ENCODE measurements at places on chromosomes 6 and 20.
A peak's percentile ranks its signal among the peaks of the same experiment; 100 is the strongest.

DNA sequence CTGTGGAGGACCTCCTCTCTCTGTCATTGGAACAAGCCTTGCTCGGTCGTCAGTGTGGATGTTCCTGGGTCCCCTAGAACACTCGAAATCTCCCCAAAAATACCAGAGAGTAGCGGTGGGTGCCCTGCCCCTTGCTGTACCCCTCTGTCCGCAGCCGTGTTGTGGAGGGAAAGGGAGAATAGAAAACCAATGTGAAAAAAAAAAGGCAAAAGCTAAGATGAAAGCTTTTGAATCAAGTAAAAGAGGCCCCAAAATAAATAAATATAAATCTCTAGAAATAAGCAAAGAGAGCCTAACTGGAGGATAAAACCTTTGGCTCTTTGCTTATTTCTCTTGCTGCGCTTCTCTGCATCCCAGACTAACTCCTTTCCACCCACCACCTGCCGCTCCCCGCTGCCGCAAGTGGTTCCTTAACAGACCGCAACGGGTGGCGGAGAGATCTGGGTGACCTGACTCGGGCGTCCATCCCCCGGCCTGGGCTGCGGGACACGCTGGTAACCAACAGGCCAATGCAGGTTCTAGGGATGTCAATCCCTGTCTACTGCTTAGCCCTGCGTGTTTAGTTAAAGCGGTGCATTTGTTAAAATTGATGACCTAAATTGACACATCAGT, 110.0 kb downstream of the GPX5 start:
- no peak for DNase-seq

DNA sequence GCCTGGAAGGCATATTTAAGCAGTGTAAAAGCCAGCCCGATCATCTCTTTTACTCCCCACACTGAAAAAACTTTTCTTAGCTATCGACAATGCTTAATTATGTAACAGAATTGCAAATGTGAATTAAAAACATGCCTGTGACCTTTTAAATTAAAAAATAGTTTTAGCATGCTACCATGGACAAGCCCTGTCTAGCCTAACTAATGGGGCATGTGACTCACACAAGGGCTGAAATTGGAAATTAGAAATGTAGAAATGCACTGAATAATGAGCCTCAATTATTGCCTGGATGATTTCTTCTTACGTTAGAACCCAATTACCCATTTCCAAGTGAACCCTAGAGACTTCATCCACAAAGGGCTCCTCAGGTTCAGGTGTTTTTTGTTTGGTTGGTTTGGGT, 82.7 kb downstream of the SIM1 start:
- DNase-seq: no peak

DNA sequence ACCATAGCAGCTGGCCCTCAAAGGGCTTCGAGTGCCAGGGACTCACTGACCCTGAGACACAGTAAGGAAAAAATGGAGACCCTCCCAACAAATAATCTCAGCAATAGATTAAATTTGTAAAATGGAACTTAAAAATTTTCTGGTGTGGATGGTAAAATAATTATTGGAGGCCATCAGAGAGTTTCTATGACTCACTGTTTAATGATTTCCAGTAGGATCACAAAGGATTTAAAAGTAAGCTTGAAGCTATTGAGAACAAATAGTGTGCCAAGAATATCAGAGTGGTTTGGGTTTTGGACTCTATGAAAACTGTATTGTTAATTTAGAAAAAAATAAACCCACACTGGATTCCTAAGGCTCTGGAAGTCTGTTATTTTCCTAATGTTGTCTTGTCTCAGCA, 115.2 kb upstream of the AKIRIN2 start:
- DNase-seq: peak; percentile 38

DNA sequence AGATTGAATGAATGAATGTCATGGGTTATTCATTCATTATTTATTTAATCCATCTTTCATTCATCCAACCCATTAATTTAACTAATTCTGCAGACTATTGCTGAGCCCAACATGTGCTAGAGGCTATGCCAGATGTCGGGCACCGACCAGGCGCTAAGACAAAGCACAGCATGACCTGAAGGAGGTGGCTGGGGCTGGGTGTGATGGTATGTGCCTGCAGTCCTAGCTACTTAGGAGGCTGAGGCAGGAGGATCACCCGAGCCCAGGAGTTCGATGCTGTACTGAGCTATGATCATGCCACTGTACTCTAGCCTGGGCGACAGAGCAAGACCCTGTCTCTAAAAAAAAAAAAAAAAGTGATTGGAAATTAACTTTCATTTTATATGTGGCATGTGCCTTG, 5.7 kb upstream of the SLC22A7 start:
- DNase-seq: no peak

DNA sequence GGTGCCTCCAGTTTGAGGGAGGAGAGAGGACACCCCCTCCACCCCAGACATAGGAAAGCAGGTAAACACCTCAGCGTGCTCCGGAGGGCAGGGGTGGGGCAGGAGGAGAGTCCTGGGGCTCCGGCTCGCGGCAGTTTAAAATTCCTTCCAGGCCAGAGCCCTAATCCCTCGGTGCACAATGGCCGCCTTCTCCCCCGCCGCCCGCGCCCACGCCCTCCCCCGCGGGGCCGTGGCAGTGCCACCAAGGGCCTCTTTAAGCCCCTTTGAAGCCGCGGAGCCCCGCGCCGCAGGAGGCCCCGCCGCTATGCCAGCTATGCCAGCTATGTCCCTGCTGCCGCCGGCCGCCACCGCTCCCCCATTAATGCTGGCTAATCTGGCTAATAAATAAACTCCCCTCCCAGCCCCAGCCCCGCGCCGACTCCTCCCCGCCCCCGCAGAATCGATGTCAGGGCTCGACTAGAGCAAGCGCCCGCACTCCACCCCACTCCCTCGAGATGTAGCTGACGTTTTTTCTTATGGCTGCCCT, 125.1 kb downstream of the MRPL14 start:
- DNase-seq: no peak

DNA sequence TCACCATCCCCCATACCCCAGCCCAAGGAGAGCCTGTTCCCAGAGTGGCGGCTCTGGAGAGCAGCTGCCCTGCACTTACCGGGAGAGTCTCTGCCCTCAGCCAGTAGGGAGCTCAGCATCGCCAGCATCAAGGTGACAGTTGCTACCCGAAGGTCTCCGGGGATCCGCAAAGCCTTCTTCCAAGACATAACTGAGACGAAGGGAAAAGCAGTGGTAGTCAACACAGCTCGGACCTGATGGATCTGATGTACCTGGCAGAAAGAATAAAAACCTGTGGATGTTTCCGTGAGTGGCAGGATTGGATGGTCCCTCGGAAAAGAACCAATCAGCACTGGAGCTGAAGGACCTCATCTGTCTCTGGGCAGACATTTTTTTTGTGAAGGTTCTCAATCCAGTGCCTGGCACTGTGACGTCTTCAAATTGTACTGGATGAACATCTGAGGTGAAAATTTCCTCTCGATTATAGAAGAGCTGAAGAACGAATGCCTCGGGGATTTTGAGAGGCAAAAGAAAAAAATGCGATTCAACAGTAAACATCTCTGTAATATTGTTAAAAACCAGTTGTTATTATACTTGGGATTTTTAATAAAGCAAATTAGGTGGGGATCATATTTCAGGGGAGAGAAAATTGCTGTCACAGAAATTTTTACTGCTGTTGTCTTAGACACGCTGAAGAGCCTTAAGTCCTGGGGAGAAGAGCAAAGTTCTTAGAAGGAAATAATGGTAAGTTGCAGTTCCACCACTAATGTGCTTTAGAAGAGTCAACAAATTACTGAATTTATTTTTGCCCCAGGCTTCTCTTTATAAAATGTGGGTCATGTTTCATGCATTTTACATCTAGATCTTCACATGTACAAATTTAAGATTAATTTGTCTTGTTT, at the start of gene HLA-DQB1:
TSS of gene HLA-DQB1 (minus strand) at position 238 of the 881 bp plus-strand sequence. CDS start at position 188, 50 bp downstream.
- peak; percentile 11 for DNase-seq

DNA sequence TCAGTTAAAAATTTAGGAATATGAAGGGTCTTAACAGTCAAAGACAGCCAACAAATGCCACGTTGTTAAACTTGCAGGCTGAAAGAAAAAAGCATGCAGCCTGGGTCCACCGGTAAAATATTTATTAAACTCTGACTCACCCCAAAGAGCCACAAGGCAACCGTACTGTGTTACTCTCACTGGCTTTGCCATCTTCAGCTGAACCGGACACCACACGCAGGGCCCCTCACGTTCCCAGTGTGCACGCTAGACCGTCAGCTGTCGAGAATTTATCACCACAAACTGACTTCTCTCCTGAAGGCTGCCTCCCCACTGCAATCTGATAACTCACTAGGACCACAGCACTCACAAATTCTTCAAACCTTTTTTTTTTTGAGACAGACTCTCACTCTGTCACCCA, 30.7 kb downstream of the HUS1B start:
- DNase-seq: peak; percentile 56

DNA sequence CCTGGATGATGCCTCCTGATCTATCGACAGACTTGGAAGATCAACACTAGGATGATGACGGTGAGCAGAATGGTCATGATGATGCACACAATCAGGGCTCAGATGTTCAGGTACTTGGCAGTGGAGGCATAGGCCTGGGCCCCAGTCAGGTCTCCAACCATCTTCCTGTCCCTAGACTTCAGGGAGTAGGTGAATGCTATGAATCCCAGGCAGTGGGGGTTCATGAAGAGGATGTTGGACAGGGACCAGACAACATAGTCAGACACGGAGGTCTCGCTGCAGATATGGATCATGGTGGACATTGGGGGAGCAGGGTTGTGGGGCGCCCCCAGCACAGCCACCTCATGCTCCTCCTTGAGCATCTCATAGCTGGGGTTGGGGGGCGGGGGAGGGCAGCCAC, 27.5 kb downstream of the HLA-F start:
- DNase-seq: no peak

DNA sequence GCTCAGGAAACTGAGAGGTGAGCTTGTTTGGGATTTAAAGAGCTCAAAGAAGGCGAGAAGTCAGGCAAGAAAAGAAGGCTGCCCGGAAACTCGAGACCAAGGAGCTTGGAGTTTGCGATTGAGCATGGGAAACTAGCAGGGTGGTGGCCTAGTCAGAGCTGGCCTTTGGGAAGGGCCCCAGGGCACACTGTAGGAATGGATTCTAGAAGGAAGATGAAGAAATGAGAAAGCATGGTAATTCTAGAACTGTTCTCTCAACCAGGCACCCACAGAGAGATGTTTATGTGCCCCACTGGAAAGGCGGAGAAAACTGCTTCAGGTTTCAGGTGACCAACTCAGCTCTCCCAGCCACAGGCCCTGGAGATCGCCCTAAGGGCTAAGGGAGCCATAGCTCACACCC, 126.2 kb downstream of the FOXO3 start:
- DNase-seq: no peak

DNA sequence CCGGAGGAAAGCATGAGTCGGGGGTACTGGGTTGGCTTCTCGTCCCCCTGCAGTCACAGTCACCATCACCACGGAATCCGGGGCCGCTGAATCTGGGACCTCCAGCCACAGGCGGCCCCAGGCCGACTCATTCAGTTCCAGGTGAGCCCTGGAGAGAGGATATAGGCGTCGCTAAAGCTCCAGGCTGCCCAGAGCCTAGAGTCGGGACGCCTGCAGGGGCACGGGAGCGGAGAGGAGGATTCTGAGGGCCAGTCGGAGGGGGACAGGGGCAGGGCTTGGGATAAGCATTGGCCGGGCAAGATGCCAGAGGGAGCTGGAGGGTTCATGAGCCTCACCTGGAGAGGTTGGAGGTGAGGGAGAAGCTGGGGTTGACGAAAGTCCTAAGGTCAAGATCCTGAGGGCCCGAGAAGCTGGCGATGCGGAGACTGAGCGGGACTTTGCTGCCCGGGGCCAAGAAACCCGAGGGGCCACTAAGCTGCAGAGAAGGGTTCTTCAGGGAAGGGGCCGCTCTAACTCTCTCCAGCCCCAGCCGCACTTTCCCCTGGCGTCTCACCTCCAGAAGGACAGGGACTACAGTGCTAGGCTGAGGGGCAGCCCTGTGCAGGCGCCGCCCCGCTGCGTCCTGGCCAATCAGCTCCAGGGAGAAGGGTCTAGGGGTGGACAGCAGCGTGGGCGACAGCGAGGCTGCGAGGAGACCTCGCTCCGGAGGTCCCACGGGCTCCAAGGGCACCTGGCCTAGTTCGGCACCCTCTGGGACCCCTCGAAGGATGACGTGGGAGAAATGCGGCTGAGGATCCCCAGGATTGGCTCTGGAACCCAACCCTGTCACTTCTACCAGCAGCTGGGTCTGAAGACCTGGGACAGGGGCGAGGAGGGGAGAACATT, 3.7 kb downstream of the SAPCD1 start:
- no peak for DNase-seq

DNA sequence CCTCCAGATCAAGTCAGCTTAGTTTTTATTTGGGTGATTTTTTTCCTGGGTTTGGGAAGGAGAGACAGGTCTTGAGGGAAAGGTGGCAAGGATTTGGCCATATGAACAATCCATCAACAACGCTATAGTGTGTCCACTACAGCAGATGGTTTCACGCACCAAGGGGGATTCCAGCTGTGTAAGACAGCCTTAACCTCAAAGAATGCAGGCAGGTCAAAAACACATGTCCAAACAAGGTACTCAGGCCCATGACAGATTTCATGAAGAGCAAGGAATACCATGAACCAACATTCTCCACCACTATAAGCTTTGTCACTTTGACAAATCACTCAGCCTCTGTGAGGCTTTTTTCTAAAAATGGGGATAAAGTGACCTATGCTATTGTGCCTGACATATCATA, 2.0 kb downstream of the AIF1 start:
- DNase-seq: no peak

DNA sequence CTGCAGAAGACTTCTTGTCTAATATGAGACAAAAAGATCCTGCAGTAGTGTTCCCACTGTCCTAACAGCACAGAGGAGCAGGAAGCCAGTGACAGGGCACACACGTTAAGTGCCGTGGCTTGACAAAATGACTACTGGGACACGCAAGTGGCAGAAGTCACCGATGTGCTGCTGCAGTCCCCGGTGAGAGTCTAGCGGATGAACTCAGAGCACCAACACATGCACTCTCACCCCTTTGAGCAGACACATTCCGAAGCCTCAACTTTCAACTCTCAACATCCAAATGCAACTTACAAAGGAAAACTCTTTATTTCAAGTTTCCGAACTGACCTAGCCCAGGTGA, 898 bp downstream of the LAMA4 start:
- peak; percentile 46 for DNase-seq

- DNase-seq: peak; percentile 89
These were observed 78.8 kb upstream of the MAP7 start for GRCh38 chr6:136628996-136629395.

DNA sequence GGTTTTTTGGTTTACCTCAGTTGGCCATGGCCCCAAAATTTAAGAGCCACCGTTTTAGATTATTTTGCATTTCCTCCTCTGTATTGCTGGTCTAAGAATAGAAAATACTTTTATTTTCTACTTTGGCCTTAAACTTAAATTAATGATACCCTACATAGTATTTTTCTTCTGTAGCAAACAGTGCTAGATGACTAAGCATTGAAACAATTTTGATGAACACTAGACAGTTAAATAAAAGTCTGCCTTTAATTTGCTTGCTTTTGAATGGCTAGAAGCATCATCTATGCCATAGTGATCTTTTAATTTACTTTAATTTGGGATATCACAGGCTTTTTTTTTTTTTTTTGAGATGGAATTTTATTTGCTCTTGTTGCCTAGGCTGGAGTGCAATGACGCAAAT, 106.4 kb downstream of the CD109 start:
- peak; percentile 34 for DNase-seq

- DNase-seq: peak; percentile 24
These were observed 2.1 kb downstream of the SALL4 start for GRCh38 chr20:51800060-51800871.

Data from iris pigment epithelial cell (primary cell).